ENCODE measurements at places on chromosomes 6 and 20. TPM values are rescaled to one million over a fixed set of nuclear protein-coding genes. Genes with fewer than 3 reads are reported as not detected.

B3GAT2 gene
- total RNA-seq: 14.5 TPM

CYP21A2 gene
- total RNA-seq: 2.4 TPM

- no peak for DNase-seq
Observed at GRCh38 chr20:44616604-44616964, 34.2 kb downstream of the PKIG start.

DNA sequence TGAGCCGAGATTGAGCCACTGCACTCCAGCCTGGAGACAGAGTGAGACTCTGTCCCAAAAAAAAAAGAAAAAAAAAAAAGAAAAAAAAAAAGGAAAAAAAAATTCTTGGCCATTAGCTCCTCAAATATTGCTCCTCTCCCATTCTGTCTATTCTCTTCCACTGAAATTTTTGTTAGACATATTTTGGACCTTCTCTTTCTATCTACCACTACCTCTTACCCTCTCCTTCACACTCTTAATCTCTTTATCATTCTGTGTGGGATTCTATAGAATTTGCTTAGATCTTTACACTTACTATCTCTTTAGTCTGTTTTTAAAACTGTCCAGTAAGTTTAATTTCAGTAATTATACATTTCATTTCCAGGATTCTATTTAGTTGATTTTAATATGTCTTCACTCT is 85.0 kb downstream of the IRAK1BP1 start:
- DNase-seq: no peak

GRCh38 chr20:10352934-10353824 is 80.8 kb downstream of the MKKS start:
- no peak for DNase-seq

DNA sequence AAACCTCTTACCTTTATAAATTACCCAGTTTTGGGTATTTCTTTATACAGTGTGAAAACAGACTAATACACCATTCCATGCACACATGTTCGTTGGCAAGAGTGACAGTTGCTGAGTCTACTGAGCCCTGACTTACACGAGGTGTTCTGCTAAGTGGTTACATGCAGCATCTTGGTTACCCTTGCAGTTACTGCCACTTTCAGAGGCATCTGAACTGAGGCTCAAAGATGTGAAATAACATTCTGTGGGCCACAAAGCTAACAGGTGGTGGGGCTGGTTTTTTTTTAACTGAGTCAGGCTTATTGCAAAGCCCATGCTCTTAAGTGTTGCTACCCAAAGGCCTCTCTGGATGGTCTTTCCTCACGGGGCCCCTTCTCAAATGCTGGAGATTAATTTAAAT is 54.4 kb upstream of the GTSF1L start:
- no peak for DNase-seq

- DNase-seq: no peak
Observed at GRCh38 chr6:40545954-40546353, 41.2 kb downstream of the LRFN2 start.

GRCh38 chr20:33914919-33915318 is 78.8 kb upstream of the RALY start:
- DNase-seq: no peak

FOXF2 gene
- 4.3 TPM for total RNA-seq

GRCh38 chr6:16102208-16102607 is 26.7 kb upstream of the MYLIP start:
- no peak for DNase-seq

GRCh38 chr6:53647462-53648094 is 18.0 kb downstream of the KLHL31 start:
- DNase-seq: no peak

DNA sequence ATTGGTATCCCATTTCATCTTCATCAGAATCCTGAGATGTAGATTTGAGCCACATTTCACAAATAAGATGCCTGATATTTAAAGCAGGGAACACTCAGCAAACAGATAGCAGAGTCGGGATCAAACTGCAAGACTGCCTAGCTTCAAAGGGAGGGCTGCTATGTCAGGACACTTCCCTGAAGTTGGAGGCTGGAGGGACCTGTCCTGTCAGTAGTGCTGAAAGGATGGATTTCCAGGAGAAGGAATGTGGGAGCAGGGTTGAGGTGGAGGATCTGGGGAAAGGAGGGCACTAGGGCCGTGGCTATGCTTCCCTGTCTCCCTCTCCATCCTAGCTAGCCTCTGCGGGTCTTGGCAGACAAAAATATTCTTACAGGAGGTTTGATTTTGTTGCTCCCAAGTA is 32.2 kb downstream of the COX4I2 start:
- no peak for DNase-seq
